Pancreas (tissue), 10 donors: ENCODE measurements at places on chromosomes 3 and 15.

GRCh38 chr15:82942691-82943090 lies 9.8 kb downstream of the HOMER2 start:
- H3K36me3 ChIP-seq, result no peaks in the 10 kb centered on the region
- peaks cover 63% of the 10 kb centered on the region for H3K4me1 ChIP-seq
- peak overlapping the region; percentile 75 for H3K27ac ChIP-seq
- no peak overlapping the region for H3K4me3 ChIP-seq
- no peaks in the 10 kb centered on the region for H3K27me3 ChIP-seq

DNA sequence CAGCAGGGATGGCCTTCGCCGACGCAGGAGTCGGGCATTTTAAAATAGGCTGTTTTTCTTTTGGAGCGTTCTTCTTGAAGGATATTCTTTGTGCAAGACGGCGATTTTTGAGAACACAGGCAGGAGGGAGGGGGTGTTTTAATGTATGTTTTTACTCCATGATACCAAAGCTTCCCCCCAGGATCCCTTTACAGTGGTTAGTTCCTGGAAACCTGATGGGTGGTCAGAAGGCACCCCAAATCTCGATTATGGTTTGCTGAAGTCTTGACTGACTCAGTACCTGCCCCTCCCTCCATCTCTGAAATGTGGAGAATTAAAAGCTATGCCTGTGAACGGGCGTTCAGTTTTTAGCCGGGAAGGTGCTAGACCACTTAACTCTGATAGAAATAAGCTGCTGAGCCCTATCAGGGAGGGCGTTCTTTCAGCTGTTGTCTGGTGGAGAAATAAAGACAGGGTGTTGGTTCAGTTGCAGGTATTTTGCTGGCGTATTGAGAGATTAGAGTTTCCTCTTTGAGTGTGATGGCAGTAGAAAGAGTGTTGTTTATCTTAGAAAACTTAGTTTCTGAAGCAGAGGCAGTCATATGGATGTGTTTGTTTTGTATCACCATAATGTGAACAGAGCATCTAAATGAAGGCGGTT lies 3.4 kb downstream of the IGF1R start:
- no peak for DNase-seq
- H3K36me3 ChIP-seq, result no peaks in the 10 kb centered on the region
- peaks cover 16% of the 10 kb centered on the region for H3K4me1 ChIP-seq
- H3K27ac ChIP-seq, result peak overlapping the region; percentile 54

DNA sequence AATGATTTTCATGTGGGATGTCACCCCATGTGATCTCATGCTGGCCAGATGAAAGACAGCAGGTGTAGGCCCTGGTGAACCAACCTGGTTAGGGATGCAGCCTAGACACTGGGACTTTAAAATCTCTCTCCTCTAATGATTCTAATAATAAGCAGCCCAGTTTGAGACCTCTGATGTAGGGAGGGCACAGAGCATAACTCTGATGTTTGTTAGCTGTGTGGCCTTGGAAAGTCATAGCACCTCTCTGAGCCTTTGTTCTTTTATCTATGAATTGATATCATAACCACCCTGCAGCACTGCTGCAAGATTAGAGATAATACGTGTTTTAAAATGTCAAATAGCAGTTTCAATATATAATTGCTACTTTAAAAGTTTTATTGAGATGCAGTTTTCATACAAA lies 106.0 kb downstream of the RPL22L1 start:
- H3K27ac ChIP-seq, result no peak overlapping the region
- H3K4me3 ChIP-seq, result no peak overlapping the region
- H3K4me1 ChIP-seq, result no peaks in the 10 kb centered on the region
- no peaks in the 10 kb centered on the region for H3K27me3 ChIP-seq
- H3K36me3 ChIP-seq, result no peaks in the 10 kb centered on the region

- H3K4me3 ChIP-seq, result no peak overlapping the region
- no peaks in the 10 kb centered on the region for H3K27me3 ChIP-seq
- H3K36me3 ChIP-seq, result no peaks in the 10 kb centered on the region
- no peaks in the 10 kb centered on the region for H3K4me1 ChIP-seq
Observed at GRCh38 chr3:75012791-75013331, 398.4 kb upstream of the CNTN3 start.

DNA sequence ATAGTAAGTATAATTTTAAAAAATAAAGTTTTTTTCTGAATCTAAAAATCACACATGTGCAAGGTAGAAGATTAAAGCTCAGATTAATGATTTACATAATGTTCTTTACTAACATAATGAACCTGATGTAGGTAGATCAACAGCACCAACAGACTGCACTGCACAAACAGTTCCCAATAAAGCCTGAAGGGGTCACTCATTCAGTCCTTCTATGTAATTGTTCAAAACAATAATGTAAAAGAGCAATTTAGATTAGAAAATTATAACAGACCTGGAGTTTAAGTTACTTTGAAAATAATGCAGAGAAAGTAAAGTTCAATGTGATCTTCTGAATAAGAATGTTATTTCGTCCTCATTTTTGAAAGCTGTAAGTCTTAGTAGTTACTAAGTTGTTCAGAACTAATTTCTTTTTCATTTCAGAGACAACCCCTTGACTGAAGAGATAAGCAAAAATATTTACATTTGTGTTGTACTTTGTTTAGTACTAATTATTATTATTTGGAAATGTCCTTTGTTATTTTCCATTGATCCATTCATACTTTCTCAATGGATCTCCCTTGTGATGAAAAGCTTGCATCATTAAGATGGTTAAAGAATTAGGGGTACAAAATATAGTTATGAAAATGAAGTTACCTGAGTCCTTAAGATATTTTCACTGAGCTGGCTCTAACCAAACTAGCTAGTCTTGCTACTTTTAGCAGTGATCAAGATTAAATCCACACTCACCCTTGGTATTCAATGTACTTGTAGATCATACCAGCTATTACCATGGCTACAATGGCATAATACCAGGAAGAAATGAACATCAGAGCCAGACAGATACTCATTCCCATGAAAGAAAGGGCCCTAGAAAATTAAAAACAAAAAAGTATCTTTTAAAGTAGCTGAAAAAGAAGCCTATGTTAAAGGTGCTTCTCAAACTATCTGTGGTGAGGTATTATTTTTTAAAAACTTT lies 16.8 kb downstream of the EMC4 start:
- no peak overlapping the region for H3K4me3 ChIP-seq
- DNase-seq, result no peak
- no peak overlapping the region for H3K27ac ChIP-seq
- no peaks in the 10 kb centered on the region for H3K27me3 ChIP-seq
- no peaks in the 10 kb centered on the region for H3K4me1 ChIP-seq

DNA sequence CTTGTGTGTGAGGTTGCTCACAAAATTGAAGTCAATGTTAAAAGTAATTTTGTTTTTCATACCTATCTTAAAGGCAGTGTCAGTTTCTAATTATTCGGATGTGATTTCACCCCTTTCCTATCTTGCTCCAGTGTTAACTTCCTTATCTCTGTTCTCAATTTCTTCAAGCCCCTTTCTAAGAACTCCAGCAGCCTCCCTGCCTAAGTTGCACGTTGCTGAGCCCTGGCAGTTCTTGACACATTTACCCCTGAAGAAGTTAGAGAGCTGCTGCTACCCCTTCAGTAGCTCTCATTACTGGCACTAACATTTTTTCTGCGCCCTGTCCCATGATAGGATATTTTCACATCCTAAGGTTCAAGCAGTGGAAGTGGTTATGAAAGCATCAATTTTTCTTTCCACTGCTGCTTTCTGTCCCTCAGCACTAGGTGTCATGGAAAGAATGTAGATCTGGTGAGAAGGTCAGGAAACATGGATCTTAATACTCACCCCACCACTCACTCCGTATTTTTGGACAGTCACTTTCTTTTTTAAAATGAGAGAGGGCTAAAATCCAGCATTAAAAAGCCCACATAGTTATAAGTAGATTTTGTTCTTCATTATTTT lies 62.9 kb downstream of the OPA1 start:
- DNase-seq, result no peak
- H3K4me1 ChIP-seq, result no peaks in the 10 kb centered on the region
- no peak overlapping the region for H3K4me3 ChIP-seq
- H3K36me3 ChIP-seq, result peaks cover 26% of the 10 kb centered on the region
- no peaks in the 10 kb centered on the region for H3K27me3 ChIP-seq
- H3K27ac ChIP-seq, result no peak overlapping the region

DNA sequence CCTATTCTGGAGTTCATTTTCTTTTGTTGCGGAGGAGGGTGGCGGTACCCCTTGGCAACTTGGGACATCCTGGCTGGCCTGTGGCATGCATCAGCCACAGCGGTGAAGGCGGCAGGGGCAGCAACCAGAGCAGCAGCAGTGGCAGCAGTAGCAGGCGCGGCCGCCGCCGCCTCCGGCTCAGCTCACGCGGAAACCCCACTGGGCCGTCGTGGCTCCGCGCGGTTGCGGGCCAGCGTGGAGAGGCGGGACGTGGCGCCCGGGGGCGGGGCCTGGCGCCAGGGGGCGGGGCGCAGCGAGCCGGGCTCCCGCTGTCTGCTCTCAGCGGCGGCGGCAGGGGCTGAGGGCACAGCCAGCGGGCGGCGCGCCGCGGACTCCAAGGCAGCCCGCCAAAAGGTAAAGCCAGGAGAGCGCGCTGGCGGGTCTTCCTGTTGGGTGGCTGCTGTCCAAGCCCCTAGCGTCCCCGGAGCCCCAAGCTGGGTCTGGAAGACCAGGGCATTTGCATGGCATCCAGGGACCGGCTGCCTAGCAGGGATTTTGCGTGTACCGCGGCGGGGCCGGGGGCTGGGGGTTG lies 334.4 kb upstream of the THRB start:
- no peak overlapping the region for H3K27ac ChIP-seq
- no peaks in the 10 kb centered on the region for H3K4me1 ChIP-seq
- DNase-seq, result peak; percentile 33

DNA sequence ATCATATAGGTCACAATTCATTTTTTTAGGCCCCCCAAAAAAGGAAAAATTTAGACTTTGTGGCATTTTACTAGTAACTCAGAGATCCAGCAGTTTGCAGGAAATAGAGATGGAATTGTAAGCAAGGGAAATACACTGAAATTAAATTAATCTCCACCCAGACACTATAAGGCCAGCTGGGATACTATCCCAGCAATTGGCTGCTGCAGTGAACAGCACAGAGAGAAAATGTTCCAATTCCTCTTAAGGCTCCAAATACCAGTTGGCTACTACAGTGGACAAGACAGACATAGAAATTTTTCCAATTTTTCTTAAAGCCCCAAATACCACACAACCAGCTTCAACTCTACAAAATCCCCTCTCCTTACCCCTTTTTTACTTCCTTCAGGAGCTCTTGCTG lies 78.9 kb downstream of the ULK4 start:
- H3K4me3 ChIP-seq, result no peak overlapping the region
- no peaks in the 10 kb centered on the region for H3K36me3 ChIP-seq
- no peak for DNase-seq
- no peaks in the 10 kb centered on the region for H3K27me3 ChIP-seq
- no peak overlapping the region for H3K27ac ChIP-seq

DNA sequence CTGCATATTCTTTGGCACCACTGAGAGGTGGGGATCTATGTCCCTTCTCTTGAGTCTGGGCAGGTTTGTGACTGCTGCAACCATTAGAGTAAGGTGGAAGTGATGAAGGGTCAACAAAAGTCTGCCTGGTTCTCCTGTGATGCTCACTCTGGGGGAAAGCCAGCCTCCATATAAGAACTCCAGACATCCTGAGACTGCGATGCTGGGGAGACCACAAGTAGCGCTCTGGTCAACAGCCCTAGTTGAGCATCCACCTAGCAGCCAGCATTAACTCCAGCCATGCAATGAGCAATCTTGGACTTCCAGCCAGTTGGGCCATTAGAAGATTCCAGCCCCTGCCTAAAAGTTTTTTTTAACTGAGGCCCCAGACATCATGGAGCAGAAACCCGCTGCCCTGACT lies 62.8 kb downstream of the SCN11A start:
- no peak overlapping the region for H3K27ac ChIP-seq
- H3K4me3 ChIP-seq, result no peak overlapping the region
- no peaks in the 10 kb centered on the region for H3K27me3 ChIP-seq

DNA sequence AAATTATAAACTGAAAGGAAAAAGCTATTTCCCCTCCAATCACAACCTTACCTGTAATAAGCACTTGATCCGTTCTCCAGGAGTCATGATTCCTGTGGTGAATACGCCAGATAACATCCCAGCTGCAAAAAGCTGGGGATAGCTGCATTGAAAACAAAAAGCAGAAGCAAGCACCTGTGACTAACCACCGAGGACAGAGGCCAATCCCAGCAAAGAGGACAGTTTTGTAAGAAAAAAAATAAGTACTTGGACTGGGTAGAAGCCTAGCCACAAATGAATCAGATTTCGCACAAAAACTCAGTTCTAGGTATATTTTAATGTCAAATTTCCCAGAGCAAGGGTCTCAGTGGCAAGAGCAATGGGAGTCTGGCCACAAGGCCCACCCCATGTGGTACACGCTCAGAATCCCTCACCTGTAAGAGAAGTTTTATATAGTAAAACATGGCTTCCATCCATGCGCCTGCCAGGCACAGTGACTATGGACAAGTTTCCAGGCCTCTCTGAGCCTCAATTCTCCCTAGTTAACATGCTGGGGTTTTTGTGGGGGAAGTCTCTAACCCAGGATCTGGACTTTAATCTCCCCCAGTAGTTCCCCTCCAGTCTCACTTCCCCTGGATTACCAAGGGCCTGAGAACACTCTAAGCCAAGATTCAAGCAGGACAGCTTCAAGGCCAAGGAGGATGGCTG lies 19.2 kb downstream of the SLC25A20 start:
- no peaks in the 10 kb centered on the region for H3K27me3 ChIP-seq
- H3K27ac ChIP-seq, result no peak overlapping the region
- H3K36me3 ChIP-seq, result no peaks in the 10 kb centered on the region
- no peak overlapping the region for H3K4me3 ChIP-seq
- no peak for DNase-seq

DNA sequence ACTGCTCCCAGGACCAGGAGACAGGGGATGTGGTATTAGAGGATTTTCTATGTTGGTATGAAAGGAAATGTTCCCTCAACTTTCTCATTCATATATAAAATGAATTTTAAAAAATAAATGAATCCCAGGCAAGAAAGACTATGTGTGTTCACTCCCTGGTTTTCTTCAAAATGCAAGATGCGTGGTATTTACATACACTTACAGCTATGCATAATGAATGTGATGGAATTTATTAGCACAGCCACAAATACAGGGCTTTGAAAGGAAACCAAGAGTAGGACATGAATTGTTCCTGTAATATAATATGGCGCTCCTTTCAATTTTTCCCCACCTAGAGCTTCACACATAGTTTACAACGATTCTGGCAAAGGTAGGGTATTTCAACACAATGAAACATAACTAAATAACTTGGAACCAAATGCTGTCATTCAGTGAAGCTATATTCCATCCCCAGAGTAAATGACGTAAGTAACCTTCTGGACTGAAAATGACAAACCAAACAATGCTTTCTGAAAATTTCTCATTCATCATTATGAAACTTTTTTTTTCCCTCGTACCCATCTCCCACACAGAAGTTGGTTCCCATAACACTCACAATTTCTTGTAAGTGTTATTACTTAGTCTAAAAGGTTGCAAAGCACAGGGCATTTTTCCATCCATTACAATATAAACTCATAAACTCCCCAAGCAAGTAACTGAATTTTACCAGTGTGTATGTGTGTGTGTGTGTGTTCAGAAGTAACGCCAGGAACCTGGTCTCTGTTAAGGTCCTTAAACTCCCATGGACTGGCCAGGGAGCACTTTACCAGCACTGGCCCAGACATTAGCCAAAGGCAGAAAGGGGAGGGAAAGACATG lies 41.8 kb downstream of the CBLB start:
- H3K36me3 ChIP-seq, result no peaks in the 10 kb centered on the region
- peaks cover 17% of the 10 kb centered on the region for H3K4me1 ChIP-seq
- H3K4me3 ChIP-seq, result no peak overlapping the region
- DNase-seq, result no peak

- no peaks in the 10 kb centered on the region for H3K27me3 ChIP-seq
- DNase-seq, result no peak
- no peak overlapping the region for H3K27ac ChIP-seq
- no peak overlapping the region for H3K4me3 ChIP-seq
- H3K4me1 ChIP-seq, result no peaks in the 10 kb centered on the region
Observed at GRCh38 chr3:13258986-13259514, 161.1 kb downstream of the NUP210 start.
